Stomach (tissue), 19 donors: ENCODE measurements at places on chromosomes 7 and 10. TPM values are rescaled to one million over a fixed set of nuclear protein-coding genes. Genes with fewer than 3 reads are reported as not detected.

MYO1G gene
- total RNA-seq: 1.7 TPM

DPP6 gene
- total RNA-seq: 3.3 TPM

AKR1C8 gene
- not detected for total RNA-seq

PCLO gene
- total RNA-seq: 3.7 TPM

BHLHA15 gene
- total RNA-seq: 108 TPM

MUC12 gene
- 76.8 TPM for total RNA-seq

AP5Z1 gene
- total RNA-seq: 82.6 TPM

THSD7A gene
- total RNA-seq: not detected

MTG1 gene
- total RNA-seq: 36.7 TPM
